Activated gamma-delta T cell treated with Interleukin-2 at 50 U/mL for 16 hours (primary cell): ENCODE measurements at places on chromosomes 3 and 15.

- no peak for DNase-seq
Observed at GRCh38 chr3:49799761-49800160, at the start of gene CDHR4. Gene CDHR4 (minus strand): TSS chr3:49799873. CDS start chr3:49799812, 61 bp downstream.

DNA sequence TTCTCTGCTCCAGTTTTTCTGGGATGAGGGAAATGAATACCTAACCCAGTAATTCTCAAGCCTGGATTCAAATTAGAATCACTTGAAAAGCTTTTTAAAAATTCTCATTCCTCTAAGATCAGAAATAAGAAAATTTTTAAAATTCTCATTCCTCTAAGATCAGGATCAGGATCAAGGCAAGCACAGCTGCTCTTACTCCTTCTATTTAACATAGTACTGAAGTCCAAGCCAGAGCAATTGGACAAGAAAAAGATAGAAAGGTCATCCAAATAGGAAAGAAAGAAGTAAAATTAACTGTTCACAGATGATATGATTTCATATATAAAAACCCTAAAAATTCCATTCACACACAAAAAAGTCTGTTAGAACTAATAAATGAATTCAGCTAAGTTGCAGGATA, 24.2 kb upstream of the CLRN1 start:
- no peak for DNase-seq

- DNase-seq, result no peak
Observed at GRCh38 chr15:38242055-38242454, 10.6 kb upstream of the SPRED1 start.

- DNase-seq, result no peak
Observed at GRCh38 chr3:65729555-65729954, 309.2 kb downstream of the MAGI1 start.

DNA sequence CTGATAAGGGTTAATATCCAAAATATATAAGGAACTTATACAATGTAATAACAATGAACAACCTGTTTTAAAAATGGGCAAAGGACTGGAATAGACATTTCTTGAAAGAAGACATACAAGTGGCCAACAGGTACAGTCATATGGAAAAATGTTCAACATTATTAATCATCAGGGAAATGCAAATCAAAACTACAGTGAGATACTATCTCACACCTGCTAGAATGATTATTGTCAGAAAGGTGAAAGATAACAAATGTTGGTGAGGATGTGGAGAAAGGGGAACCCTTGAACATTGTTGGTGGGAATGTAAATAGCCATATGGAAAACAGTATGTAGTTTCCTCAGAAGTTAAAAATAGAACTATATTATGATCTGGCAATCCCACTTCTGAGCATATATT, 20.4 kb downstream of the GOLM2 start:
- DNase-seq, result no peak

DNA sequence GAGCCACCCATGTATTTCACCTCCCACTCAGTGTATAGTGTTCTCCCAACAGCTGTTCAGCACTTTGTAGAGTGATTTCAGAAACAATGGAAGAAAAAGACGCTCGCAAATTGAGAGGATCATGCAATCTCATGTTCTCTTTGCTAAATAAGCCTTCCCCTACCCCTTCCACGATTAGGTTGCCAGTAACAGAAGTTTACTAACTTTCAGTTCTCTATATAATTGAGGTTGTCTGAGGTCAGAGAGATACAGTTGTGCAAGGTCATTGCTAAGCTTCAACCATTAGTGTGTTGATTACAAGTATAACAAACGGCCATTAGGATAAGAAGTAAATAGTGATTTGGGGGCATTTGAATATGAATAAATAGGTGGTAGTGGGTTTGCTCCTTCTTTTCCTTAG, 99.6 kb downstream of the TUSC7 start:
- DNase-seq, result no peak

DNA sequence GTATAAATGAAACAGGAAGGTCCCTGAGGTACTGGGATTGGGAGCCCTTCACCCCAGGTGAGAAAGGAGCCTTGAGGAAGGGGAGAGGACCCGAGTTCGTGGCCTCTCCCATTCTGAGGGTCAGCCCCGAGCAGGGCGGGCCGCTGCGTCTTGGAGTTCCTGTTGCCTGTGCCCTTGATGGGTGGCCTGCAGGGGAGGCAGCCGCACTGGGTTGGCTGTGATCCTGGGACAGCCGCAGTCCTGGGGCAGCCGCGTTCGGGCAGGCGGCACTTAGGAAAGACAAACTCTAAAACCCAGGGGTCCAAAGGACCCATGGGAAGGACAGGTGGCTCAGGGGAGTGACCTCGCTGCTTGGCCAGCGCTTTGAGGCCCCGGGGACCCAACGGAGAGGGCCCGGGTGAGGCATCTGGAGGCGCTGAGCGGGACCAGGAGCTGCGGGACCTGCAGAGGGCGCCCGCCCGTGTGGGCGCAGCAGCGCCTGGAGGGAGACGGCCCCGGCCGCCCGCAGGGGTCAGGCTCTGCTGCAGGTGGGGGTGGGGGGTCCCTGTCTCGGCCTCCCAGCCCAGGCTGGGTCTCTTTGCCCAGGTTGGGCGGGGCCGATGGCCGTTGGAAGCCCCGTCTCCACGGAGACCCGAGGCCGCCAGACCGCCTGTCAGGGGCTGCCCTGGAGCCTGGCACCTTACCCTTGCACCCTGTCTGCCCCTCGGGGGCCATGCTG, 65.1 kb downstream of the HMCES start:
- peak; percentile 15 for DNase-seq

DNA sequence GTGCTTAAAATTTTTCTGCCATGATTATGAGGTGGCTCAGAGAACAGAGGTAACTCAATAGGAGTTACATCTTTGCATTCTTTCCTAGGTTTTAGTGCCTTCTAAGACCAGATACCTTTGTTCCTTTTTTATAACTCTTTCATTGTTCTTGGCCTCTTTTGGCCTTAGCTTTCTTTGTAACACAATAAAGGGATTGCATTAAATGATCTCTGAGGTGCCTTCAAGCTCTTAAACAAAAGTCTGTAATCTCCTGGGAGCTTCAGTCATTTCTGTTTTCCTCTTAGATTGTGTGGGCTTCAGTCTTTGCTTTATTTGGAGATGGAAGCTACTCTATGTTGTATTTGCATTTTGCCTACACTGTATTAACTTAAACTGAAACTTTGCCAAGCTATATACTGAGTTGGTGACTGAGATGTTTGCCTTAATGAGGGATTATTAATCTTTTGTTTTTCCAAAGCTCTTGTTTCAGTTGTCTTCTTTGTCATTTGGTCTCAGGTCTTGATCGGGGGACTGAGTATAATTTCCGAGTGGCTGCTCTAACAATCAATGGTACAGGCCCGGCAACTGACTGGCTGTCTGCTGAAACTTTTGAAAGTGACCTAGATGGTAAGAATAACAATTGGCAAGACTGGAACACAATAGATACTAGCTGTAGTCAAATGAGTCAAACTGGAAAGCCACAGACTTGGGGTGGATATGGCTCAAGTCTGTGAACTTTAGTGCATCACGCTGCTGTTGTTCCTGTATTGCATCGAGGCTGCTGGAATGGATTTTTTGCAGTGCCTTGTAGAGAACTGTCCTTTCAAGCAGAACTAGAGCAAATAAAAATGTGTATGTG, 110.3 kb downstream of the HCN4 start:
- no peak for DNase-seq

DNA sequence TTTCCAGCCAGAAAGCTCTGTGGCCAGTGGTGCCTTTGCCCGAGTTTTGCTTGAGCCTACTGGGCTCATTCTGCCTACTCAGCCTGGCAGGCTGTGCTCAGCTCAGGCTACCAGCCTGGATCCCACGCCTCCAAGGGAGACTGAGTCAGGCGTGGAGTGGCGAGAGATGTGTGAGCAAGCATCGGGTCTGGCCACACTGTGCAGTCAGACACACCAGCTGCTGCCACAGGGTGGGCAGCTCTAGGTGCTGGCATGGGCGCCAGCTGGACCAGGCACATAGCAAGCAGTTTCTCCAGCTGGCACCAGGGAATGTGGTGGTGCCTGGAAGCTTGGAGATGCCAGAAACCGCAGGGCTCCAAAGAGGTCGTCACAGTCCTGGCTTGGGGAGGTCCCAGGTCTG, 498.5 kb upstream of the CNTN4 start:
- DNase-seq, result no peak

DNA sequence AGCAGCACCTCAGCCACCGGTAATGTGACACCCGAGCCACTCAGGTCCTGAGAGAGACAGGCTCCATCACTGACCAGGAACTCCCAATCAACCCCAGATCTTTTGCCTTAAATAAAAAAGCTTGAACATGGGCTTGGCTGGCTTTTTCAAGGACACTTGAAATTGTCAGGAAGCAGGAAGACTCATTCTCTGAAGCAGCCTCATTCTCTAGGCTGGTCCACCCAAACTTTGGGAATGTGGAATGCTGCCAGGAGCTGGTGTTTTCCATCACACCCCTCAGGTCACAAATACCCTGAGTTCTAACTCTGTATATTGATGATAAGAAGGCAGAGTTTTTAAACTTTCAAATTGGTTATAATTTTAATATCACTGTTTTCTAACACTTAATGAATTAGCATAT, 17.0 kb downstream of the CXCR6 start:
- no peak for DNase-seq

DNA sequence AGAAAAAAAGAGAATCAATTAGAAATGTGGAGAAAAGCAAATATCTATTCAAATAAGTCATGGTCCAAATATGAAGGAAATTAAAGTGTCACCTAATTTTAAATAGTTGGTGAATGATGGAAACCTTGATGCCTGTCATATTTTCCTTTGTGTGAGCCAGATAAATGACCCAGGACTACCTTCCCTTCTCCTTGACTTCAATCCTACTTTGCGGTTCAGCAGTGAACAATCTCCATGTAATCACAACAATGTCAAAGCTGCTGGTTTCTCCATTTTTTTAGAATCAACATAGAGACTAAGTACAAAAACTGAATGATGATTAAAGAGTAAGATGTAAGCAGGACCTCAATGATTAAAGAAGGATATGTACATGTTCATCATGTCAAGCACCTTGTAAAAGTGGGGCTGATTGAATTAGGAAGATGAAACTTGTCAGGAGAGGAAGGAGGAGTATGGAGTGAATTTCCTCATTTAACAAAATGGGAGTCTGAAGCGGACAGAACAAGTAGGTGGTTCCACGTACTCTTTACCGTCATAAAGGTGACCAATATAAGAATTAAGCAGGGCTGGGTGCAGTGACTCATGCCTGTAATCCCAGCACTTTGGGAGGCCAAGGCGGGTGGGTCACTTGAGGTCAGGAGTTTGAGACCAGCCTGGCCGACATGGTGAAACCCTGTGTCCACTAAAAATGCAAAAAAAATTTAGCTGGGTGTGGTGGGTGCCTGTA, 43.1 kb downstream of the TRPM1 start:
- no peak for DNase-seq

DNA sequence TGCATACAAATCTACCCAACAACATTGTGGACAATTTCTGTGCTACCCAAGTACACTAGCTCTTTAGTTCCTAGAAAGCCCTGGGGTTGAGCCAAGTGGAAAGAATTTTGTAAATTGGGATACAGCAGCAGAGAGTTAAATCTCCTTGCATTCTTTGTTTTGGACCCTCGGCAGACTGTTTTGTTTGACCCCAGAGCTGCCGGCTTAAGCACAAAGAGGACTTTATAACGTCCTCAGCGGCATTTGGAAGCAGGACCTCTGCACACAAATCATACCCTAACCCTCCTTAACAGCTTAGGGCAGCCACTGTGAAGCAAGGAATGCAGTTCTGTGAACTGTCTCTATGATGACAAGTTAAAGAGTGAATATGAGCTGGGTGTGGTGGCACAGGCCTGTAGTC, 415.3 kb downstream of the CNTN4 start:
- no peak for DNase-seq

- DNase-seq, result no peak
Observed at GRCh38 chr15:75177360-75178071, 24.2 kb upstream of the C15orf39 start.

GRCh38 chr3:181941250-181941649, 229.5 kb downstream of the SOX2 start:
- no peak for DNase-seq

- no peak for DNase-seq
Observed at GRCh38 chr3:141280086-141280485, 48.5 kb downstream of the PXYLP1 start.

- no peak for DNase-seq
Observed at GRCh38 chr3:187112934-187113793, 26.1 kb downstream of the RPL39L start.

- DNase-seq, result no peak
Observed at GRCh38 chr3:126452213-126452612, 23.5 kb downstream of the ZXDC start.

DNA sequence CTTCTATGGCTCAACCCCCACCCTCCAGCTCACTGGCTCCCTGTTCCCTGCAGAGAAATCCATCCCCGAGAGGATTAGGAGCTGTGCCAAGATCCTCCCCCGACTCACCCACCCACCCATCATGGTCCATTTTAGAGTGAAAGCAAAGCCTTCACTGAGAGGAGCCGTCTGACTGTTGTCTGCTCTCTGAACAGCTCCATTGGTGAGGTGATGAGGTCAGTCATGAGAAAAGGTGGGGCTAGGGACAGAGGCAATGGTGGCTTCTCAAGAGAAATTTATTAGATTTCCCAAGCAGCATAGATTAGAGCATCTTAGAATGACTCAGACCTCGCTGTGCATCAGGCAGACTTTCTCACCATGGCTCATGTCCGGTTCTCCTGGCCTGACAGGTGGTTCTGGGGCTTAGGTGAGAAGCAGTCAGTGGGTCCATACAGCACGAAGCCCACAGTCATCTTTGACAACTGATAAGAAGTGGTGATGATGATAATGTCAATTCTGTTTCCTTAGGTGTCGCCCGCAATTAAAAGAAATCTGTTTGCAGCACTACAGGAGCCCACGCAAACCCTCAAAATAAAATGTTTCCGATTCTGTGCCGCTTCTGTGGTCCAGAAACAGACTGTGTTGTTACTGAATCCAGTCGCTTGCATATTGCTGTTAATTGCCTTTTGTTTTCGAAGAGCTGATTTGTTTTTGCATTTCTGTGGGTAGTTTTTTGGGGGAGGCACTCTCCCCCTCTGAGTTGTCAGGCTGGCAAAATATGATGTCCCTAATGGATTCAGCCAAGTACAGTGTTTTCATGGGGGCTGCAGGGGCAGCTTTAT, 24.8 kb upstream of the RHO start:
- no peak for DNase-seq

DNA sequence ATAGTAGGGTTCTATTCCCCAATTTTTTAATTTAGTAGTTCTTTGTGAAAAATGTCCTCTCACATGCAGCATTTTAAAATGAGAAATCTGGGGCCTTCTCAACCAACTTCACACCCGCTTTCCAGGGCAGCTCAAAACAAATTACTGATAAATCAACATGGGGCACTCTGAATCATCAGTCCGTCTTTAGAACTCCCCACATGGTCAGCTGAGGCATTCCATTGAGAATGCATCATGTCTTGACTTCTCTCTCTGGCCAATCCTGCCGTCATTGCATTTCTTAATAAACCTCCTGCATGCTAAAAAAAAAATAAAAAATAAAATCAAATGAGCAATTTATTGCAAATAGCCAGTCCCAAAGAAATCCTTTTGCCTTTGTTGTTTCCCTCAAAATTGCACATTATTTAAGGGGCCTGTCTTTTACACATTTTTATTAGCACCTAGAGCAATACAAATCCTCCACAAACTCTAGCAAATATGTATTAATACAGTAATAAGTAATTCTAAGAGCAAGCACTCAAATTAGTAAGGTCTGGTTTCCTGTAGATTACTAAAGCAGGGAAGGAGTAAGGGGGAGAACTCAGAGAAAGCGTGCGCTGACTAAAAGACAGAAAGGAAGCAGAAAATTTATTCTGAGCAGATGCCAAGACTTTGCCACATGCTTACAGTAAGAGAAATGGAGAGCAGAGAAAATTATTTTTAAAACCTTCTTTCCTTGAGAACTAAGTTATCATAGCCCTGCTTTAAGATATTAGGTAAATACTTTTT, 175.7 kb downstream of the TNIK start:
- no peak for DNase-seq
